ENCODE measurements at places on chromosomes 2 and 18.

DNA sequence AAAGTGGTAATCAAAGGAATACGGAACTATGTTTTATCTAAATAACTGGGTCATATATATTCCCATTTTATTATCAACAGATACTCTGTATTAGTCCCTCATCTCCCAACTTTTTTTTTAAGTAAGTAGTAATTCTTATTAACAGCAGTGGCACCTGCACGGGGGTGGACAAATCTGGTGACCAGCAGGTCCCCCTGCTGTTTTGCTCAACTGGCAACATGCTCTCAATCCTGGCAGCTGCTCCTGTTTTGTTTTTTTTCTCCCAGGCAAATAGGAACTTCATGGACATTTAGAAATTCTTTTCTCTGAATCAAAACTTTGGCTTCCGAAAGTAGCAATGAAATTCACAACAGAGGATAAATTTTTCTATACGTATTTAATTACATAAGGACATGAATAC lies 193.5 kb downstream of the SS18 start:
- peak; percentile 29 for DNase-seq

- DNase-seq: no peak
Measured at GRCh38 chr2:6835467-6835866, 30.2 kb downstream of the CMPK2 start.

DNA sequence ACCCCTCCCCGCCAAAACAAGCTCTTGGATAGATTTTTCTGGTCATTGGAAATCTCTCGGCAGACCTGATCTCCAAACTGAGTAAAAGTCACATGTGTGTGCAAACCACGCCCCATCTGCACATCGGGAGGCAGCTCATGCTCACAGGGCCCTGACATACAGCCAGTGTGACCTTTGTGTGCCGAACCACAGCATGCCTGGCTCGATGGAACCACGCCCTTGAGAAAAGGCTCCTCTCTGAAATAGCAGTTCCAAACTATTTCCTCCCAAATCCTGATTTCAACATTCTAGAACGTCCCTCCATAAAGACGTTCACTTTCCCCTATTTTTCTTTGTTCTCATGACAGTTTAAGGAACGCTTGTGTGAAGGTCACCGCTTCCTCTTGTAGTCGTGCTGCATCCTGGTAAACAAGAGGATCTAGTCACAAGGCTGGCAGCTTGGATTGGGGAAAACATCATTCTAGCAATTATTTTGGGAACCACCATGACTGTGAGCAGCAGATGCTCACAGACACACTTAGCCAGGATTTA lies 59.3 kb upstream of the MAP4K4 start:
- peak; percentile 27 for DNase-seq

- peak; percentile 32 for DNase-seq
Measured at GRCh38 chr2:48448274-48449061, 81.5 kb upstream of the STON1 start.

DNA sequence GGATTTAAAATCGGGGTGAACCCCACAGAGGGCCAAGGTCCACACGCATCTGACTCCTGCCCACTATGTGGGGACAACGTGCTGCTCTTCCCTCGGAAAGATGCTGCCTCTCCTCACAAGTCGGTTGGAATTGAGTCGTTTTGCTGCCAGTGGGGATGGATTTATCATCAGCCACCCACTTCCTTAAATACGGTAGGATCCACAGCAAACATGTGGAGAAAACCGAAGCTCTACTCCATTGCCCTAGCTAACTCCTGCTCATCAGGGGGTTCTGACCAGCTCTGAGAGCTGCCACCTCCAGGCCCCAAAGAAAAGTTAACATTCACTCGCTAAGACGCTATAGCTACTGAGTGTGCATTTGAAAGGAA lies 80.9 kb downstream of the CHRNA1 start:
- peak; percentile 84 for DNase-seq

DNA sequence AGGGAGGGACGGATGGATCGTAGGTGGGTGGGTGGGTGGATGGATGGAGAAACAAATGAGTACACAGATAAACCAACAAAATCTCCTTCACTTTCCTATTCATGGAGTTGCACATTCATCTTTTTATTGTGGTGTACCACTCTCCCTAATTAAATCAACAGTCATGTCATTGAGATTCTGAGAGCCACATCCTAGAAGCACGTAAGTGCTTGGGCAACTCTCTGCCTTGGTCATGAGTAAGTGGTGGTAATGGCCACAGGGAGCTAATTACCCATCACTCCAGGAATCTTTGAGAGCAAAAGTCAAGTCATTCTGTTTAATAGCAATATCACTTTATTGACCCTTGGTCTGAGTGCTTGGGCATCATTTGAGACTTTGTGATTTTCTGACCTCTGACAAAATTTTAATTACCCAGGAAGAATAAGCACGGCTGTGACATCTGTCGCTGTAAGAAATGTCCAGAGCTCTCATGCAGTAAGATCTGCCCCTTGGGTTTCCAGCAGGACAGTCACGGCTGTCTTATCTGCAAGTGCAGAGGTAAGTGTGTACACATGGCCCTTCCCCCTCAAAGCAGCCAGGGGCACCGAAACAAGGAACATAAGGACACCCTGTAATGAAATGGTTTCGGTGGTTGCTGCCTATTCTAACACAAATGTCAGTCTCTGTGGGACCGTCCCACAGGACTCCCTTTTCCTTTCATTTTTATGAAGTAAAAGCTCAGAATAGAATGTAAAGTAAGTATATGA lies 85.9 kb downstream of the FEZ2 start:
- no peak for DNase-seq

GRCh38 chr2:64586883-64587481 lies 62.9 kb downstream of the AFTPH start:
- peak; percentile 76 for DNase-seq

DNA sequence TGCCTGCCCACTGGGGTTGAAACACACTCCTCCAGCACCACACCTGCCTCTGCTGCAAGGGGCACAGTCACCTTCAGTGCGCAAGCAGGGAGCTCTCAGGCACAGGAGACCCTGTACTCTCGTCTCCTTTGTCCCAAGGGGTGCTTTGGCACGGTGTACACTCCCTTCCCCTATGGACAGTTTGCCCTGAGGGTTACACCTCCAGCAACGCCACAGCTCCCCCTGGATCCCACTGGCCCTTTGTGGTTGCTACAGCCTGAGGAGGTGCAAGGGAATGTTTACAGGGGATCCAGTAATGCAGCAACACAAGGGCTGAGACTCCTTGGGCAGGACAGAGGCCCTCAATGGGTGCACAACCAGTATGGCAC lies 45.2 kb upstream of the FAM117B start:
- DNase-seq: no peak

GRCh38 chr18:65786474-65786873 lies 35.7 kb downstream of the CDH7 start:
- no peak for DNase-seq

DNA sequence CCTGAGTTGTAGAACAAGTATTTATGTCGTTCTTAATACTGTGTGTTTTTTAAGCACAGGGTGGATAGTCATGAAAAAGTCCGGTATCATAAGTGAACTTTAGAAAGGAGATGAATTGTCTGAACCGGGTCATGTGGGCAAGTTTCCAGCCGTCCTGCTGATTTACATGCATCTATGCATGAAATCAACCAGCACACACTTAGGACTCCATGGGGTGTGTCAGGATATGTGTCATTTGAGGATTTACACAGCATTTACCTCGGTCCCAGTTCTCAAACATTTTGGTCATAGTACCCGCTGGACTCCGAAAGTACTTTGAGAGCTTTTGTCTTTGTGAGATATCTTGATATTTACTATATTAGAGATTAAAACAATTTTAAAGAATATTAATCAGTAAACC lies 47.5 kb upstream of the TWSG1 start:
- DNase-seq: no peak

- DNase-seq: no peak
Measured at GRCh38 chr2:69797836-69798289, 31.6 kb upstream of the GMCL1 start.

GRCh38 chr2:30949435-30949834 lies 142.2 kb upstream of the CAPN13 start:
- DNase-seq: no peak

DNA sequence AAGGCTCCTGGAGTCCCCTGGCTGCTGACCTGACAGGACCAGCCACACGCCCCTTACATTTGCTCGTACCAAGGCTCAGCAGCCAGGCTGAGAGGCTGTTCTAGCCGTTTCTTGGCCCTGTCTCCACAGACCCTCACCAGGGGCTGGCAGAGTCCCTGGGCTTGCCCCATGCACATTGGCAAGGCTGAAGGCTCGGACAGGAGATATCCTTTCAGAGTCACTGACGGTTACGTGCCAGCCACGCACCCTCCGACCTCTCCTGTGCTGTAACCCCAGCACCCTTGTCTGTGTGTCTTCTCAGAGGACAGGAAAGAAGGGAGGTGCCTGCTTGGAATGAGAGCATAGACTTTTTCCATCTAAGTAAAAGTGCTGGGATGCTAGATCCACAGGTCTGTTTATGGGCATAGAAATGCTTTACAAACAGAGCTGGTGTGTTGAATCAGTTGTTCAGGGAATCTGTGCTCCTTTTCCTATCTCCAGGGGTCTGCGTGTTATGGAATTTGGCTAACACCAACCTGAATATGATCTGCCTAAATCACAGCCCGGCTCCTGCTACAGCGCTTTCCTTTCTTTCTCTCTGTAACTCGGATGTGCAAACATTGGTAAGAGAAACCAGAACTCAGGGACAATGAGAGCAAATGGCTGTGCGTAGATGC lies 41.0 kb downstream of the COPS8 start:
- DNase-seq: peak; percentile 37

- peak; percentile 22 for DNase-seq
Measured at GRCh38 chr18:22432657-22433137, 15.0 kb upstream of the CTAGE1 start.

- DNase-seq: peak; percentile 8
Measured at GRCh38 chr2:55309446-55309845, 40.4 kb upstream of the MTIF2 start.

- DNase-seq: no peak
Measured at GRCh38 chr2:240873805-240874714, 5.4 kb downstream of the AGXT start.

DNA sequence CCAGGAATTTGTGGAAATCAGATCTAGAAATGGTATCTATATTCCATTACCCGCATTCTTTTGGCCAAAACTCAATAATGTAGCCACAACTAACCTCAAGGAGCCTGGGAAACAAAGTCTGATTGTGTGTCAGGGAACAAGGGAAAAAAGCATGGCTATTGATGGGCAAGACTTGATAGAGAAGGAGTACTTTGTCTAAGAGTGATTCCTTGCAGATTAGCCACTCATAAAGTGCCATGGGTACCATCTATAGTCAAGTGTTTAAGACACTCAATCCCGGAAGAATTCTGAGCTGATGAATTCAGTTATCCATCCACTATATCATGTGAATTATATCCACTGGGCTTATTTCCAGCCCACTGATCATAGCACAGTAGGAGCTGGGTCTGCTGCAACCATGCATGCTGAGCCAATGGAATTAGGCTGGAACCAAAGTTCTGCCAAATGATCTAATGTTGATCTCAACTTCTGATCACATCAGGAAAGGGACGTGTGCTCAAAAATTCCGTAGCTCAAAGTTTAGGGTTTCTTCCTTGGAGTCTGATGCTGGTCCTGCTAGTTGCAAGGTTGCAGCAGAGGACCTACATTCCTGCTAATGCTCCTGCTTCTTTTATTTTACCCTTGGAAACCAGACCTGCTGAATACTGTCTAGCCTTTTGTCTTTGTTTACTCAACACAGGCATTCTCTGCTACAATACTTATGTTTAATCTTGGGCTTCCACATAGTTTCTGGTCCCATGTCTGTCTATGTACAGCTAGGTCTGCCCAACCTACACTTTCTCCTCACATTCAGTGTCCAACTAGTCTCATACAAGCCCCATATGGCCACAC lies 629.7 kb downstream of the IRS1 start:
- no peak for DNase-seq

GRCh38 chr2:10655499-10656225 lies 34.1 kb downstream of the NOL10 start:
- DNase-seq: no peak

All from muscle of leg (tissue), 16 donors.